ENCODE measurements at places on chromosomes 4 and X.

GRCh38 chrX:37993837-37994619, 12.3 kb upstream of the SYTL5 start:
- DNase-seq, result no peak

GRCh38 chr4:8282742-8283141, 13.2 kb downstream of the HTRA3 start:
- DNase-seq, result no peak

GRCh38 chr4:113539408-113539807, 222.1 kb downstream of the CAMK2D start:
- DNase-seq, result no peak

GRCh38 chr4:148770848-148771247, 328.6 kb upstream of the NR3C2 start:
- no peak for DNase-seq

GRCh38 chrX:74924449-74925224, 615 bp downstream of the NEXMIF start:
- DNase-seq, result no peak

DNA sequence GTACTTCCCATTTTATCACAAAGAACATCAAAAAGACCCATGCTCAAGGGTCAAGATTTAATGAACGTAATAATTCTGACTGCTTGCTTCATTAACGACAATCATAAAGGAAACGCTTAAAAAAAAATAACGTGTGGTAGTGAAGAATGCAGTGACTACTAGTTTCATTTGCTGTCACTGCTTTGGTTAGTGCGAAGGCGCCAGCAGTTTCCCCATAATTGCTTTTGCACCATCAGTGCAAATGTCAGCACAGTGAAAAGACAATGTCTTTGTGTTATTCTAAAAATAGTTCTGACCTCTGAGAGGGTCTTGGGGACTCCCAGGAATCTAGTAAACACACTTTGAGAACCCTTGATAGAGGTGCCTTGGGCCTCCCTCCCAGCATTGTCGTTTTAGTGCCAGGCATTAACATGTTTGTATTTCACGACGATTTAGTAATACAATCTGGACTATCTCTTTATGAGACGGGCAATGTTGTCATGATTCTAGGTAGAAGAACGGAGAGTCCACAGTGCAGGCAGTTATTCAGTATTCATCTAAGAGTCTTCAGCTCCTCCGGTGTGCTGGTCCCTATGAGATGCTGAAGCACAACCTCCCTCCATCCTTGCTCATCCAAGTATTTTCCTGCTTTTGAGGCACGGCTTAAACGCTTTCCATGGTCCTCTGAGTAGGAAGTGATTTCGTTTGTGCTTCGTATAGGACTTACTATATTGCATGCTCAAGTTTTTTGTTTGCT, 71.0 kb downstream of the AFF1 start:
- no peak for DNase-seq

DNA sequence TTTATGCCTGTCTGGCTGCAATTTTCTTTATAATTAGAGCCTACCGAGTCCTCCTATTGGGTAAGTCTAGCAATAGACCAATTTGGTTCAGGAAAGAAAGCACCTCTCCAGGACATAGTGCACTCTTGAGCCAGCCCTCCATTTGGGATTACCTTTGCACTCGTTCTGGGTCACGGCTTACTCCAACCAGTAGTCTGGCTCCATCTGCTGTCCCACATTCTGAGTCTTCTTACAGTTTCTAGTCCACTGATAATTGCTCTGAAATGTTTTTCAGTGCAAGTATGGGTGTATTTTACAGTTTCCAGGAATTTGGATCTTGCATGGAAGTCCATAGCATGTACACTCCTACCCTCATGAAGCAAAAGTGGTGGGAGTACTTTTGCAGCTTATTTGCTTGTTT, 34.8 kb upstream of the USP51 start:
- no peak for DNase-seq

DNA sequence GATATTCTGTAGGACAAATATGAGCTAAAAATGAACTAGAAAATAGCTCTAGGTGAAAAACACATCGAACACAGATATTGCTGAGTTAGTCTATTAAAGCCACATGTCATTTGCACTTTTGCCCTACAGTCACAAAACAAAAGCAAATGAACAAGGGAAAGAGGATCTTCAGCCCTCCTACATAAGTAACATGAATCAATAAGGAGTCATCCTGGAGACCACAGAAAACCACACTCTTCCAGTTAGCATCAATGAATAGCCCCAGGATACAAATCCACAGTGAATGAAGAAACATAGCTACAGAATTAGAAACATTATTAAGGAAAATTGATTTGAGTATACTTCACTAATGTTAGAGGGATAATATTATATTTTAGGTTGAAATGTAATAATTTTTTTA, 311.4 kb downstream of the MAPK10 start:
- DNase-seq, result no peak

DNA sequence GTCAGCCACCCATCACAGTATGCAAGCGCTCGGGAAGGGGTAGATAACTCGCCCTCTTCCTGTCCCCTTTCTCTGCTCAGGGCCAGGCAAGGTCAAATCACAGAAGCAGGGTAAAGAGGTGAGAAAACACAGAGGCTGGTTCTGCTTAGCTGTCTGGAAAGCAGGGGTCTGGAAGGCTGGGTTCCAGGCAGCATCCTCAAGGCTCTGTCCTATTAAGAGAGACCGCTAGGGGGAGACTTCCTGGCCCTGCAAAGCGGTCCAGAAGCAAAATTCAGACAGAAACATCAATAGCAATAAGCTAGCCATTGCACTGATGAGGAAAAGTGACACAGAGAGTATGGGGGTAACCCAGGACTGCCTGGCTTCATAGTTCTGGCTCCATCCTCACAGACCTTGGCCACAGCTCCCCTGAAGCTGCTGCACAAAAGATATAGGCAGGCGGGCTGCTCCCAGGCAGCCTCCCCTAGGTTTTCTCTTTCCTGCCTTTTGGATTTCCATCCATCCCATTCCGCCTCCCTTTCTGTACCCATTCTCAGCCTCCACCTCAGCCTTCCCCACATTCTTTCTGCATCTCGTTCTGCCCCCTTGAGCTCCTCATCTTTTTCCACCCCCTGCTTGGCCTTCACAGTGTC, 308.5 kb downstream of the EVC2 start:
- no peak for DNase-seq

GRCh38 chr4:14627038-14627437, 375.2 kb upstream of the CPEB2 start:
- no peak for DNase-seq
